ENCODE measurements at places on chromosomes 5 and 9.

- DNase-seq = no peak
Measured at GRCh38 chr5:122442938-122443337, 130.9 kb downstream of the SNCAIP start.

DNA sequence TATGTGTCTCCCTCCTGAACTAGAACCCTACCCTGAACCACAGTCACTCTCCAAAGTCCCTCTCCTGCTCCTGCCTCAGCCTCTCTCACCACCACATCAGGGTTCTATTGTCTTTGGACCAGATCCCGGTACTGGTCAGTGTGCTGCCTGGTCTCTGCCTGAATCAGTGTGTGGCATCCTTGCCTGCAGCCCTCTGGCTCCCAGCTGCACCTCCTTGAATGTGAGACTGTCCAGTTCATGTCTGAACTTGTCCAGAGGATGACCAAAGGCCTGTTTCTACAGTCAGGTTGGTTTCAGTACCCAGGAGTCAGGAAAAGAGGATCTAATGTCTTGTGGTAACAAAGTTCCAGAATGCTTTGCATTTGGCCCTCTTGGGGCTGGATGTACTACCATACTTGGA is 76.8 kb upstream of the RANBP3L start:
- DNase-seq = no peak

DNA sequence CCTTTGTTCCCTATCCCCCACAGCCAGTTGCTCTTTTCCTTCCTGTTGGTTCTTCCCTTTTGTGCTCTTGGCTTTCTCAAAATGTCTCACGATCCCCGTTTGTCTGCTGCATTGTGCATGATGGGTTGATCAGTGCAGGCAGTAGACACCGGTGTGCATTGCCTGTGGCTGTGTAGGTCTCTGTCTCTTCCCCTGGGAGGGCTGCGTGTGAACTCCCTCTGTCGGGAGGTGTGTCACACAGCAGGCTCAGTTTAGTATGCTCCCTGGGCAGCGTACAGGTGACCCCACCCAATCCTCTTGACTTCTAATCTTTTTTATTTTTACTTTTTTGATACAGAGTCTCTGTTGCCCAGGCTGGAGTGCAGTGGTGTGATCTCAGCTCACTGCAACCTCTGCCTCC is 265.3 kb downstream of the FSTL4 start:
- DNase-seq = no peak

GRCh38 chr9:69397384-69398214 is 72.6 kb downstream of the ENTREP1 start:
- DNase-seq = no peak

DNA sequence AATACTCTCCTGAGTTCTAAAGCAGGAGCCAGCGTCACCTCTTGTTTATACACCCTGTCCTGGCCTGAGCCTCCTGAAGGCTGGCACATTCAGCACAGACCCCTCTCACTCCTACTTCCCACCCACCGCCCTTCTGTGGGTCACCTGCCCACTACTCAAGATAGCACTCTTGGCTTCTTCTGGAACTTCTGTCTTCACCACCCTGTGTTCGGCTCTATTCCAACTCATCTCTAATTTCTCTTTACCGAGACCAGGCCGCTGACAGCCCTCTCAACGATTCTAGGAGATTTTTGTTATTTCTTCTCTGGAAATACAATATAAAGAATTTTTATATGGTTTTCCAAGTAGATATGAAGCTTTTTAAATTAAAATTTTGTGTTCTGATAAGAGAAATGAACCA is 57.4 kb downstream of the IRF1 start:
- DNase-seq = no peak

- DNase-seq = no peak
Measured at GRCh38 chr5:102483736-102484135, 15.1 kb downstream of the SLCO6A1 start.

GRCh38 chr5:94544031-94544650 is 74.3 kb downstream of the KIAA0825 start:
- DNase-seq = no peak

DNA sequence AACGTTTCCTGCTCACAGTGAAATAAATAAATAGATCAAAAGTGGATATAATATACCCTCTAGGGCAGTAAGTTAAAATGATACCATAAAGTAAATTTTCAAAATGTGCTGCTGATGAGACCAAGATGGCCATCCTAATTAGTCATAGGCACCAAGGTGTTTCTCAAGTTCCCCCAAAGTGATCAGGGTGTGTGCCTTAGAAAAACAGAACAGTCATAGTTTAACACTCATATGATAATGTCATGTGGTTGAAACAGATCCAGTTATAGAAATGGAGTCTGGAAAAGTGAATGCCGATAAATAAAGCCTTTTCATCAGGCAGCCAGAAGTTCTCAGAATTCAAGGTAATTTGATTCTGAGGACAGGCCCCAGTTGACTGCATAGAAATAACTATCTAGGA is 161.5 kb upstream of the CDKN2B start:
- DNase-seq = no peak
